ENCODE measurements at places on chromosomes 4 and X.

DNA sequence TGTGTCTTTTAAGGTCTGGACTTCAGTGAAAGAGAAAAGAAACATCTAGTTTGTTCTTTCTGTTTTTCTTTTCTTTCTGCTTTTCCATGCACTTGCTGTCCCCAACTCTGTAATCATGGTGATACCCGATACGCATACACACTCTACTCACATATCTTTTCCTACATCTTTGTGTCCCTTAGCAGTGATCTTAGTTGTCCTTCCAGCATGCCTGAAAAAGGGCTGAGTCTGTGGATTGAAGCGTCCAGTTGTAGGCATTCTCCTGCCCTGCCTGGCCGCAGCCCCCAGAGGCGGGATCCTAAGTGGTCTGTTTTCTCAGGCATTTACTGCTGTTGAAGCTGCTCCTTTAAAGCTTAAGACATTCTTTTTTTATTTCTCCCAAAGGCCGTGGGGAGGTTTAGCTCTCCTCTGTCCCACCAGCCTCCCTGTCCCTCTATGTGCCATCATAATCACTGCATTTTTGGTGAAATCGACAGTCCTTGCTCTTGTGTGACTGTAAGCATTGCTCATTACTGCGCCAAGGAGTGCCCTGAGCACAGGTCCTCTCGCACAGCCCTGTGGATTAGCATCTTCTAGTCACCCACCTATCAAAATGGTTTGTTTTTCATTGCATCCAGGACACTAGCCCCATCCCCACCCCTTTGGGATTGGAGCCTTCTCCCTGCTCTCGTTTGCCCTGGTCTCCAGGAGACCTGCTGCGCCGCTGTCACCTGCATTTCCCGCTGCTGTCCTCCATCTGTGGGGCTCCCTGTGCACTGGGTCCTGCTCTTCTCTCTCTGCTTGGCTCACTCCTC, 4.4 kb downstream of the RGS12 start:
- no peak for DNase-seq

DNA sequence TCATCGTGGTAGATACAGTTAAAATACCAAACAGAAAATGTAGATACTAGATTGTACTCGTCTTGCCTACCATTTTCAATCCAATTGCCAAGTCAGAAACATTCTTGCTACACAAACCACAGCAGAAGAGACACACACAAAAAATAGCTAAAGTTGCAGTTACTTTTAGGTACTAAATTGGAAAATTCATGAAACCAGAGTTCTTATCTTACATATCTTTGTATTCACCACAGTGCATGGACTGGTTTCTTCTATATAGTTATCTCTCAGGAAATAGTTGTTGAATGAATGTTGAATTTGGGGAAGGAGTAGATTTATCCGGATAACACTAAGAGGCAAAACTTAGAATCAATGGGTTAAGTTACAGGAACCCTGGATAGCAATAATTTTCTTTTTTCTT, 14.2 kb downstream of the COL4A5 start:
- no peak for DNase-seq

GRCh38 chrX:65595460-65595876, 60.9 kb upstream of the LAS1L start:
- DNase-seq = no peak

GRCh38 chrX:8126648-8127047, 44.4 kb downstream of the VCX2 start:
- DNase-seq = no peak

DNA sequence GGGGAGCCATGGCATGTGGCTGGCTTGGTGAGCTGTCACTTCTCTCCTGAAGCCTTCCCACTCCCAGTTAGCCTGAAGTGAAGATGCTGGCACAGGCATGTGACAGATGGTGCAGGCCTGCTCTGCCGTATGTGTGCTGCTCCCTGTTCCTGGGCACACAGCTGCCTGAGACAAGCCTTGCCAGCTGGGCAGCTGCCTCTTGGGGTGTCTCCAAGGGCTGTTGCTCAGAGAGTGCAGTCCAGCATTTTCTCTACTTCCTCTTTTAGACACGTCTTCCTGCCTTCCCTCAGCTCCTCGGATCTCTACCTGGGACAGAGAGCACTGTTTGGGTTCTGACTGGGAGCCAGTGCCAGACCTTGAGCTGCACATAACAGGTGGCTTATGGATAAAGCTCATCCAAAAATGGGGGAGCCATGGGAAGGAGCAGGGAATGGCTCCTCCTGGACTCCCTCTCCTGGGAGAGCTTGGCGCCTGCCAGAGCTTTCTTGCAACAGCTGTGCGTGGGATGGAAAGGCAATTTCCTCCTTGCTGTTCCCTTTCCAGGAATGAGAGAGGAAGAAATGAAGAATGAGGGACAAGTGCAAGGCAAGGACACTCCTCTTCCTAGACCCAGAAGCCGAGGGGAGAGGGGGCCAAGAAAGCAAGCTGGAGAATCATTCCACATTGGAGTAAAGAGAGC, 132.9 kb downstream of the MSL3 start:
- DNase-seq = no peak

GRCh38 chr4:15587649-15588048, 67.5 kb downstream of the FBXL5 start:
- no peak for DNase-seq

Data from cerebellar nuclear complex (tissue), 1 donor.